Fibroblast of skin of abdomen (primary cell): ENCODE measurements at places on chromosomes 16 and 17.

GRCh38 chr17:73731733-73732132 is 87.5 kb upstream of the SDK2 start:
- no peak for DNase-seq

DNA sequence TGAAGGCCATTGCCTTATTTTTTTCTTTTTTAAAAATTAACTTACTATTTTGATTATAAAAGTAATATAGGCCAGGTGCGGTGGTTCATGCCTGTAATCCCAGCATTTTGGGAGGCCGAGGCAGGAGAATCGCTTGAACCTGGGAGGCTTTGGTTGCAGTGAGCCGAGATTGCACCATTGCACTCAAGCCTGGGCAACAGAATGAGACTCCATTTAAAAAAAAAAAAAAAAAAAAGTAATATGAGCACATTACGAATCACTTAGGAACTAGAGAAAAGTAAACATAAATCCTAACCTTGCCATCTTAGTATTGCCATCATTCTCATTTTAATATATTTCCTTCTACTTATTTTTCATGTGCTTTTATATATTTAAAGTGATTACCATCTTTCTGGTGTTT is 12.9 kb upstream of the TACO1 start:
- DNase-seq = no peak

GRCh38 chr17:44840936-44841335 is 6.7 kb upstream of the HIGD1B start:
- DNase-seq = no peak

GRCh38 chr17:77363821-77364361 is 223.1 kb downstream of the SEC14L1 start:
- peak; percentile 32 for DNase-seq

- no peak for DNase-seq
These were observed 5.0 kb downstream of the TAX1BP3 start for GRCh38 chr17:3663102-3664011.

DNA sequence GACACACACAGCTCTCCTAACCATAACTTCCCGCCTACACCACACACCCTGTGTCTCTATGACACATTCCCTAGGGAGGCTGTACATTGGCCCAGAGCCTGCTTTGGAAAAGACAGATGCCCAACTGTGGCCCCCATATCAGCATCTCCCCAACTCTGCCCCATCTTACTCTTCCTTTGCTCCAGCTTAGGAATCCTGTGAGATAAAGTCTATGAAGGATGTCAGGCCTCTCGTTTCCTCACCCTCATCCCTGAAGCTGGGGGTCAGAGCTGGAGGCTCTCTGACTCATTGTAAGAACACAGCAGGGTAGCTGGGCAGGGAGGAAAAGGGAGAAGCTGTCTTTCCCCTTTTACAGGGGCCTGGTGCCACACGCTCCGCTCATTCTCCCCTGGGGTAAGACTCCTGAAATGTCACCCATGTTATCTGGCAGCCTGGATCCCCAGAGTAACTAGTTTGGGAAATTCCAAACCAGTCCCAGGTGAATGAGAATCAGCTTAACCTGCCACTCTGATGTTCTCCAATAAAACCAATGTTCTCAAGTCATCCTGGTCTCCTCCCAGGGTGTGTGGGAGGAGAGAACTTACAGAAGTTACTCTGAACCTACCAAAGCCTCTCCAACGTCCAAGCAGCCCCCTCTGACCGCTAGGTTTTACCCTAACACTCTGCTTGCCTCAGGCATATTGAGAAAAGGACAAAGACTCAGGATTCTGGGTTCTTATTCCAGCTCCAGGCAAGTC is 2.8 kb downstream of the RAPGEFL1 start:
- peak; percentile 48 for DNase-seq
